Left ventricle myocardium superior (tissue), 1 donor: ENCODE measurements at places on chromosomes 1 and 21. TPM values are rescaled to one million over a fixed set of nuclear protein-coding genes. Genes with fewer than 3 reads are reported as not detected.
A peak's percentile ranks its signal among the peaks of the same experiment; 100 is the strongest.

BEND5 gene
- total RNA-seq: 3.9 TPM

- no peak for DNase-seq
Measured at GRCh38 chr1:227943381-227944089, 4.2 kb downstream of the WNT9A start.

DNA sequence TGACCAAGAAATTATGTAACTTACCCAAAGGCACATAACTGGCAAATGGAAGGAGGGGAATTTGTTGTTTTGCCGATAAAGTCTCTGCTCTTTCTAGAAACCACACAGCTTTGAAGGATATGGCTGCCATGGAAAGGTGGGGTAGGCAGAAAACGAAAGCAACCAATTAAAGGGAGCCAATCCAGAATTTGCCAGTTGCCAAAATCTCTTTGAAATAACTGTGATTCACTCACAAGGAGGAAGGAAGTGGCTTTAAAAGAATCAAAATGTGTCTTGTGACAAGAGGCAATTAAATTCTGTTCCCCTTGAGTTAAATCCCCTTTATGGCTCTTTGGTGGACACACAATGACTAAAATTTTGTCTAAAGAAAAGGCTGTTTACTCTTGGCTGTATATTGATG is 61.2 kb upstream of the CCDC190 start:
- no peak for DNase-seq

DNA sequence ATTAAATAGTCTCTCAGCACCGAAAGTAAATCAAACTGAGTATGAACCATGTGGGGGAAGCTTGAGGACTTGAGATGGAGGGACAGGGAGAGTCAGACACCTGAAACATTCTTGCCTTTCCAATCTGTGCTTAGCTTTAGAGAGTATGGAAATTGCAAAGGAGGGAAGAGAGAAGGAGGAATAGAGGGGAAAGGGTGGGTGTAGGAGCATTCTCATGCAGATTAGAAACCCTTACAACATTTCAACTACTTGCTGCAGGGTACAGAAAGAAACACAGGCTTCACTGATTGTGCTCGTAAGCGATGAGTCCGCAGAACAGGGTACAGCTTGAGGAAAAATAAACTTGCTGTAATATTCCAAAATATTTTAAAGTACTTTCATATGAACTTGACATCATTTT is 73.8 kb downstream of the NIBAN1 start:
- no peak for DNase-seq

DNA sequence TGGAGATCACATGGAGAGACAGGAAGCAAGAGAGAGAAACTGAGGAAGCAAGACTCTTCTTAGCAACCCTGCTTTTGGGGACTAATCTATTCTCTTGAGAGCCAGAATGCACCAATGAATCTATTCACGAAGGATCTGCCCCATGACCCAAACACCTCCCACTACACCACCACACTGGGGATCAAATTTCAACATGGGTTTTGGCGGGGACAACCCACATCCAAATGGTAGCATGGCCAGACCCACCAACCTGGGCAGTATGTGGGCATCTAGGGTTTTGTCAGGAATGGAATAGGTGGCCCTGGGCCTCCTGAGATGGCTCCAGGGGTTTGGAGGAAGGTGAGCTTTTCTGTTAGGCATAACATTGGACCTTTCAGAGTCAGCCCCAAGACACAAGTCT is 33.7 kb downstream of the NENF start:
- no peak for DNase-seq

GRCh38 chr1:192974701-192975100 is 84.5 kb downstream of the UCHL5 start:
- no peak for DNase-seq

- DNase-seq: peak; percentile 40
Measured at GRCh38 chr1:18599086-18599485, 31.6 kb upstream of the PAX7 start.
